Thoracic aorta (tissue), 2 donors: ENCODE measurements at places on chromosomes 5 and 9.

- no peak for DNase-seq
Measured at GRCh38 chr9:112917047-112917986, 26.6 kb upstream of the SLC46A2 start.

- no peak for DNase-seq
Measured at GRCh38 chr9:87569008-87569509, 71.4 kb downstream of the DAPK1 start.

GRCh38 chr5:2196989-2197619, 314.4 kb upstream of the IRX4 start:
- no peak for DNase-seq

- no peak for DNase-seq
Measured at GRCh38 chr5:172549696-172550095, 91.4 kb upstream of the NEURL1B start.

- DNase-seq = no peak
Measured at GRCh38 chr5:1887588-1888360, 5.0 kb upstream of the IRX4 start.

DNA sequence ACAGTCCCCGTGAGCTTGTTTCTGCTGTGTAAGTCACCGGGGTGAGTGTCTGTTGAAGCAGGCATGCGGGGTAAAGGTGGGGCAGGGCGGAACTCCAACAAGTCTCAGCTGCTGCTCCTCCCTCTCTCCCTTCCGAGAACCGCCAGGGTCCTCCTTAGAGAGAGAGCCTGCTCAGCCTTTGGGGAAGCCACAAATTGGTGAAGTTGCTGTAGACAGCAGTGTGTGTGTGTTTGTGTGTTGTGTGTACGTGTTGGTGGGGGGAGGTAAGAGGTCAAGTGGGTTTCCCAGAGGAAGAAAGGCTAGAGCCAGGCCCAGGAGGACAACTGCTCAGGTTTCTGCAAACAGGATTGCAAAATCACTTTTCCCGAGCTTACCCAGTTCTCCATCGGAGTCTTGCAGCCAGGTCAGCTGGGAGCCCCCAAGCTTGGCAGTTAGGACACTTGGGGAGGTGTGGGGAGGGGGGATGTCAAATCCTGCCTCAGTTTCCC, 38.9 kb upstream of the DAB2IP start:
- no peak for DNase-seq

DNA sequence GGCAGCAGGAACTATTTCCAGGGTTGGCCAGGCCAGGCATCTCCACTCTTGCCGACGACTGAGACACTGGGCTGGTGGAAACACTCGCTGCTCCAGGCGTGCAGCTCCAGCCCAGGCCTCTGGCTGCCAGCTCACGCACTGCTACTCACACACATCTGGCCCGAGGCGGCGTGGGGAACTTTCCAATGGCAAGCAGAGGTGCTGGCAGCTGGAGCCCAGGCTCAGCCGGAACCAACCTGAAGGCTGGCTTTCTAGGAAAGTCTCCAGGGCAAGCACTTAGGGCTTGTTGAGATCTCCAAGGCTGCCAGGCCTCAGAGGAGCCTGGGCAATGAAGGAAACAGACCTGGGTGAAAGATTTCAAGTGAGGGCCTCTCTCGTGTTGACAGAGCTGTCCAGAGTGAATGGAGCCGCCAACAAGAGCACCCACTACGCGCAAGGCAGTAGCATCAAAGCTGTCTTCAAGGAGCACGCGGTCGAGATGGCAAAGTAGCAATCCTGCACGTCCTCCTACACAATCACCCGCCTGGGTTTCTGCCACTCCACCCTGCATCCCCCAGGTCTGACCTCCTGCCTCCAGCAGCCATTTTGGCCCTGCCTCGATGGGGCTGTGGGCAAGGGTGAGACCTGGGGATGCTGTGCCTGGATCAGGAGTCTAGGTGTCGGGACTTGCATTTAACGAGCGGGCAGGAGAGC, 14.4 kb downstream of the SH3PXD2B start:
- DNase-seq = no peak

DNA sequence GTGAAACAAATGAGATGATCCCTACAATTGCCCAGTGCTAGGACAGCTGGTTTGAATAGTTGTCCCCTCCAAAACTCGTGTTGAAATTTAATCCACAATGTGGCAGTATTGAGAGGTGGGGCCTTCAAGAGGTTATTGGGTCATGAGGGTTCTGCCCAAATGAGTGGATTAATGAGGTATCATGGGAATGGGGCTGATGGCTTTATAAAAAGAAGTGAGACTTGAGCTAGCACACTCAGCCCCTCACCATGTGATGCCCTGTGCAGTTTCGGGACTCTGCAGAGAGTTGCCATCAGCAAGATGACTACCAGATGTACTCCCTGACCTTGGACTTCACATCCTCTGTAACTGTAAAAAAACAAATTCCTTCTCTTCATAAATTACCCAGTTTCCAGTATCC, 33.1 kb downstream of the RANBP6 start:
- no peak for DNase-seq

GRCh38 chr9:71910650-71911060, 338 bp downstream of the ABHD17B start:
- no peak for DNase-seq

DNA sequence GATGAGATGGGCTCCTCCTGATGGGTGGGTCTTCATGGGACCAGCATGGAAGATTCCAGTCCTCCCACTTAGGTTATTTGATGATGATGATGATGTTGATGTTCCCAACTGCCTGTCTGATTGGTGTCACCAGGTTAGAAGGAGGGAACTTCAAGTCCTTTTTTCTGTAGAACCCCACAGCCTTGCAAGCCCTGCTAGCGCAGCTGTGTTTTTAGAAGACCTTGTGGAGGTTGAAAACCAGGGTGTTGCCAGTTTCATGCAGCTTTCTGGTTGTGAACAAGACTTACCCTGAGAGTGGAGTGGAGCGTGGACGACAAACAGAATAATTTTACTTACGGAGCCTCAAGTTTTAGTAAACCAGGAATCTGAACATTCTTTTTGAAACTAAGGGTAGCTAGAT, 83.0 kb downstream of the TRIO start:
- DNase-seq = no peak

DNA sequence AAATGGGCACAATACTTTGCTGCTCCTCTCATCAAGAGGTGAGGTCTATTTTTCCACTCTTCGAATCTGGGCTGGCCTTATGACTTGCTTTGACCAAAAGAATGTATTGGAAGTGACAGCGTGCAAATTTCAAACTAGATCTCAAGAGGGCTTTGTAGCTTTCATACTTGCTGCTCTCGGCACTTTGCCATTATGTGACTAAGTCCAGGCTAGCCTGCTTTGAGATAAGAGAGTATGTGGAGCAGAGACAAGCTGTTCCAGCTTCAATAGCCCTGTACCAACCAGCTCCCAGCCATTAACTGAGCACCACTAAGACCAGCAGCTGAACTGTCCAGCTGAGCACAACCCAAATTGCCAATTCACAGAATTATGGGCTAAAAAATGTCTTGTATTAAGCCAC, 124.6 kb downstream of the ACER2 start:
- DNase-seq = no peak

GRCh38 chr5:96439477-96440184, 6.6 kb upstream of the PCSK1 start:
- DNase-seq = no peak

DNA sequence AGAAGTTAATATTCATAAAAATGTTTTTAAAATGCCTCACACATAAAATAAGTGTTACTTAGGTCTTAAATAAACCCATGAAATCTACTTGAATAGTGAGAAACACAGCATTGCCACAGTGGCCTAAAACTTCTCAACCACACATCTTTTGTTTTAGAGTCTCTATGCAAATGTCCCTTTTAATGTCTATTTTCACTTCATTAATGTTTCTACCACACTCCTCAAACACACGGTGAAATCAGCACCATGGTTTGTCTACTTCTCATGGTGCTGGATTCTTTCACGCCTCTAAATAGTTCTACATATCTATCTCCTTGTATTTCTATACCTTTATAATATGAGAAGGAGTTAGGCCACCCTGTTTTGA, 111.2 kb downstream of the EDIL3 start:
- DNase-seq = no peak
